ENCODE measurements at places on chromosomes 12 and 14.
A peak's percentile ranks its signal among the peaks of the same experiment; 100 is the strongest.

DNA sequence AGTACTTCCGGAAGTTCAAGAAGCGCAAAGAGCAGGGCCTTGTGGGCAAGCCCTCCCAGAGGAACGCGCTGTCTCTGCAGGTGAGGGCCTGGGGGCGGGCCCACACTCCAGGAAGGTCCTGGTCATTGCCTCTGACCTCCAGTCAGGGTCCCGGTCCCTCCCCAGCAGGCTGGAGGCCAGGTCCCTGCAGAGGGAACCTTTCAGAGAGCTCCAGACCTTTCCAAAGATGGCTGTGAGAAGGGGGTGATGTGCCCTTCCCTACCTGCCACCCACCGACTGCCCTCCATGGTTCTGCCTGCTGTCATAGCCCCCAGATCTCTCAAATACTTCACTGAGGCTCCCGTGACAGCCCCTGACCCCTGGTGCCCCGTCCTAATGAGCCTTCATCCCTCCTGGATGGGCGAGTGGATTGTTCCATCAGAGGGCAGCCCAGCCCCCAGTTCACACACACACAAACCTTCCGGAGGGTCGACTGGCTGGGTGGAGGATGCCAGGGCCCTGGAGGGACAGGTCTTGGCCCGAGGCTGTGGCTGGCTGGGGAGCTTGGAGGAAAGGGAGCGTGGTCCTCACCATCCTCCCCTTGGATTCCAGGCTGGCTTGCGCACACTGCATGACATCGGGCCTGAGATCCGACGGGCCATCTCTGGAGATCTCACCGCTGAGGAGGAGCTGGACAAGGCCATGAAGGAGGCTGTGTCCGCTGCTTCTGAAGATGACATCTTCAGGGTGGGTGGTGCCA, 117.5 kb upstream of the FKBP4 start:
- no peak for DNase-seq

DNA sequence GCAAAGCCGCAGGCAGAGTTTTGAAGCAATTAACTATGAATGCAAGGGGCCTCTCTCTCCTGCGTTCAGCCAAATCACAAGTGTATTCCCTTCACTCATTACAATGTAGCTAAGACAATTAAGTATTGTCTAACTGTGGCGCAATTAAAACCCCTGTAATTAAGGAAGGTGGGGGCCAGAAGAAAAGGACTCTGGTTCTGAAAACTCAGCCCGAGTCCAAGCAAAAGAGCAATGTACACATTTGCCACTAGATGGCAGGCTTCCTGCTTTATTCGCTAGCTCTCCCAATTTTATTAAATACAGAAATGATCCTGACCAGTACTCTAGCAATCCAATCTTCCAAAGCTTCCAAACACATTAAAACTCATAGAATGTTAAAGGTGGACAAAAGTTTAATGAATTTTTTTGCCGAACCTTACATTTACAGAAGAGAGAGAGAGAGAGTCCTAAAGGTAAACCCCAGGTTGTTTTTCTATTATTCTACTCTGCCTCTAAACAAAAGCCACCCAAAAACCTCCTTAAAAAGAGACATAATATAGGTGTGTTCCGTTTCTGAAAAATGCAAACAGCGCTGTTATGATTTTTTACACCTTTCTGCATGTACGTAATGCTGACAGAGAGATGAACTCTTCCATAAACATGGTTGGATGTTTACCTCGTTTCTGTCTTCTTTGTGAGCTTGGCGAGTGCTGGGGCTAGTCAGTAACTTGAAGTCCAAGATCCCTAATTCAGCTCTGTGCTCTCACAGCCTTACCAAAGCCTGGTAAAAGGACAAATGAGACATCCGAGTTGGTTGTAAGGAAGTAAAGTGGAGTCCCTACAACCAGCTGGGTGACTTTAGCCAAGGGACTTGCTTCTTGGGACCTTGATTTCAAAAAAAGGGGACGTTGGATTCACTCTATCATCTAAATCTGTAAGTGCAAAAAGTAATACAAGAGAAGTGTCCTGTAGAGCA, 50.9 kb upstream of the VASH1 start:
- DNase-seq, result peak; percentile 13

- no peak for DNase-seq
Observed at GRCh38 chr12:71159878-71160277, 2.1 kb upstream of the TSPAN8 start.

DNA sequence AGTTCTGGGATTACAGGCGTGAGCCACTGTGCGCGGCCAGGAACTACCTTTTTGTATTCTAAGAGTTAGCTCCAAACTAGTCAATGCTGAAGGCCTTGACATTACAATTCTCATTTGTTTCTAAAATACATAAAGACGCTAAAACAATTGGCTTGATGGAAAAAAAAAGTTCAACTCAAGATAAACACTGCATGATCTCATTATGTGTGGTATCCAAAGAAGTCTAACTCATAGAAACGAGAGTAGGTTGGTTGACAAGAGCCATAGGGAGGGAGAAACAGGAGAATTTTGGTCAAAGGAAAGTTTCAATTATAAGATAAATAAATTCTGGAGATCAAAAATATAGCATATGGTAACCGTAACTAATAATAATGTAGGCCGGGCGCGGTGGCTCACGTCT, 20.0 kb upstream of the RNF34 start:
- no peak for DNase-seq

DNA sequence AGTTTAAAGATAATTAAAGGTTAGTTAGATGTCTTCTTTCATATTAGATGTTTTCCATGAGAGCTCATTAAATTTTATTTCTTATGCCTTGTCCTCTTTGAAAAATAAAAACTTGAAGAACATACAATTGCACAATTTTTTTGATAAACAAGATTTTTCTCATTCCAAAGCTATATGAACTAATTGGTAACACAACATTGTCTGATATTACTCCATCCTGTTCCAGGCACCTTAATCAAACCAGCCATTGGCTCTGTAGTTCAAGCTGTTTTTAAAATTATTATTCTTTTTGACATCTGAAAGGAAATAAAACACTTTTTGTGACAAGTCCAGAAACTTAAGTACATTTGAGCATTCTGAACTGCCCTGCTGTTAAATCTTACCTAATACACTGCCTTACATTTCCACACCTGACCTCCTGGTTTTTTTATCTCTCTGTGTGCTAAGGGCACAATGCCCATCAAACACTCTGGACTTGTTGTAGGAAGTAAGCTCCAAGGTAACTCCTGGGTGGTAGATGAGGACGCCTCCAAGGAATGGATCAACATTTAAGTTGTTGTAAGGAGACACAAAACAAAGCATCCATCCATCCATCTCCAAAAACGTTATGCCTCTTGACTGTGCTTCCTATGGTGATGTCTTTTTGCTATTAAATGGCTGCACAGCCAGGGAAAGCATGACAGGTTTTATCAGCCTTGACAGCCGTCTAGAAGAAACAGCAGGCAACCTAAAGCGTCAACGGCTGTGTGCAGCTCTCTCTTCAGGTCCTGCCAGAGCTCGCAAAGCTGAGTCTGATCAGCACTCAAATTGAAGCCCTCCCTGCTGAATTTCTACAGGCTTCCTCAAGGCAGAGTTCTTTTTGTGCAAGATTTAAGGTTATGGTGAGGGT, 449.9 kb upstream of the FLRT2 start:
- no peak for DNase-seq

DNA sequence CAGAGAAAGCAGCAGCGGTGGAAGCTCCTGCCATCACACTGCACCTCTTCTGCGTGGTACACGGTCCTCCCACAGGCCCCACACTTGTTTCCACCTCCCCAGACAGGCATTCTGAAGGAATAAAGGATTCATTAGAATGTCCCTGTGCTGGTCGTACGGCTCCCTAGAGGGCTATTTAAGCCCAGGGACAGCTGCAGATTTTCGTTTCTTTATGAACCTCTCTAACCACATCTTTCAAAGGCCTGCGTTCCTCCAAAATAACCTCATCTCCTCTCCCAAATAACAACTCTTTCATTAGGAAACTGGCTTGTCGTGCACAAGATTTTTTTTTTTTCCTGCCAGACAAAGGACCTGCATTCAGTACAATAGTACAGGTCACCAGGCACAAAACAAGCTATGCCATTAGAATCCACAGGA, 12.7 kb downstream of the CSRP2 start:
- DNase-seq, result peak; percentile 93

GRCh38 chr14:32913725-32914124, 25.0 kb upstream of the NPAS3 start:
- no peak for DNase-seq

- DNase-seq, result no peak
Observed at GRCh38 chr12:104219361-104219892, 3.8 kb downstream of the TXNRD1 start.

DNA sequence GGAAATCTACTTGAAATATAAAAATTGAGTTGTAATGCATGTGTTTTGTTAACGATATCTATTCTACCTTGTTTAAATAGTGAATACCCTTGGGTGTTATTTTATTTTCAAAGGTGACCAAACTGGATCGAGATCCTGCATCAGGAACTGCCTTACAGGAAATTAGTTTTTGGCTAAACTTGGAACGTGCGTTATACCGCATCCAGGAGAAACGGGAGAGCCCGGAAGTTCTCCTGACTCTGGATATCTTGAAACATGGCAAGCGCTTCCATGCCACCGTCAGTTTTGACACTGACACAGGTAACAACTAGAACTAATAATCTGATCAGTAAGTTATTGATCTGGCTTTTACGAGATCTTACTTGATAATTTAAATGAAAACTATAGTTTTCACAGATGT, 15.9 kb downstream of the DYNC1H1 start:
- DNase-seq, result no peak

DNA sequence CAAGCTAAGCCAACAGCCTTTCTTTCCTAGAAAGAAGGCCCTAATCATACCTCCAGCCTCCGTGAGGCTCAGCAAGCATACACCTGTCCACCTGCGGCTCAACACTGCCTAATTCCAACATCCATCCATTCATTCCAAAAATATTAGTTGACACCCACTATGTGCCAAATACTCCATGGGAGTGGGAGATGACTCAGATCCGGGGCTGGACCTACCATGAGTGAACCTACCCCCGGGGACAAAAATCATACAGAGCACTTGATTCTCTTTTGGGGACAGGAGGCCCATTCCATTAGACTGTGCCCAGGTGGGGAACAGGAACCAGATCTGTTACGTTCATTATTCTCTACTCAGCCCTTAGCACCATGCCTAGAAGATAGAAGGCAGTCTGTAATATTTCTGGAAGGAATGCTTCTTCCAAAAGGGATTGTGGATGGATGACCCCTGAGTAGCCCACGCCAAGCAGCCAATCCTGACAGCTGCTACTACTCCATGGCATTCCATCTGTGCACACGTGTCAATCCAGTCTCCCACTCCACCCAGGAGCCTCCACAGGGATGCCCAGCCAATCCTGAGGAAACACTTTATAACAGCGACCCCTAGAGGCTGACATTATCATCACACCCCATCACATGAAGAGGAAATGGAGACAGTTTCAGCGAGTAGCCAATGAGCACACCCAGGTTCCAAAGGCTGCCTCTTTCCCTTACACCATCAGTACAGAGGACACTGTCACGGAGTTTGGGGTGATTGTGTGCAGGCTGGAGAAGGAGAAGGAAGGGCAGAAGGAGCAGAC, 170.7 kb downstream of the ESRRB start:
- DNase-seq, result peak; percentile 80

DNA sequence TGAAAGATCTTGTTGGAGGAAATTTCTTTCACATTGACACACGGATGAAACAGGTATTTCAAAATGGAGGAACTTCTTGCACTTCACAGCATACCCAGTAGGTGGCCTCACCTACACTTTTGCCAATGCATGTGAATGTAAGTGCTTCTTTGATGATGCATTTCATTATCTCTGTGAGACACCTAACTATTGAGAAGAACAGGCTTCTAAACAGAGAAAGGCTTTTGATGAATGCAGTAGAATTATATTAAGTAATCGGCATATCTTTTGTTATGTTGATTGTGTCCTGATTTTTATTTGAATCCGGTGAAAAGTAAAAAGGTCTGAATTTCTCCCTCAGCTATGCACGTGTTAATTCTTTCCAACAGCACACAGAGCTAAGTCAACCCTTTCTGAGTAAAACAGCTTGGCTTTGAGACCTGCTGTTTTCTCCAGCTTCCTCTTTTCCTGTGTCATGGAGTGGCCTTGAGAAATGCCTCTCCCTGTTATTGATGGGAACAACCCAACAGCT, 399.0 kb downstream of the NAV3 start:
- peak; percentile 55 for DNase-seq

GRCh38 chr14:89673512-89674225, 256.6 kb upstream of the FOXN3 start:
- DNase-seq, result no peak

DNA sequence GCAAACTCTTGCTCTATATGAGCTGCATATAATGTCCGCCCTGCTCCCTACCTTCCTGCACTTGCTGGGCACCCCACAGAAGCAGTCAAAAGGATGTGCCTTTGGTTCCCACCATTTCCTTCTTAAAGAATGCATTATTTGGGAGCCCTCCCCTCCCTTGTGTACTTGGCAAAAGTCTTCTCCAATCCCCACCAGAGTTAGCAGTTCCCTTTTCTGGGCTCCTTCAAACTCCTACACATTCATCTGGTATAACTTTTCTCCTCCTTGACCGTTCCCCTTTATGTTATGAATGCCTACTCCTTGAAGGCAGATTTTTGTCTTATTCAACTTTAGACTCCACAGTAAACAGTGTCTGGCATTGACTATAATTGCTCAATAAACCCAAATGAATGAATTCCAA, 27.8 kb downstream of the AREL1 start:
- no peak for DNase-seq

- no peak for DNase-seq
Observed at GRCh38 chr14:71524320-71524982, 407.8 kb upstream of the RGS6 start.

DNA sequence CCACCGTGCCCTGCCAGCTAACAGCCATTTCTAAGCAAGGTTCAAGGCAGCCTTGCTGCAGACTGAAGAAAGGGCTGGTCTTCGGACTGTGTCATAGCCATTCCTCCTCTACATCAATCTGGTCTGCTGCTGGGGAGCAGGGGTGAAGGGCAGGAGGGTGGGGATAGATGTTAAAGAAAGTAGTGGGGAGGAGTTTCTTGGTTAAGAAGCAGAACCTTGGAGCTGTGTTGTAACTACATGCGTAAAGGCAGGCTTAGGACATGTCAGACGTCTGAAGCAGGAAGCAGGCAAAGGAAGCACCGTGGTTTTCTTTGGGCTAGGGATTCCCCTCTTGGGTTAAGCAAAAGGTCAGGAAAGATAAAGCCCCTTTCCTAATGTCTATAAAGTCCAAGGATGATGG, 18.1 kb upstream of the NEK9 start:
- no peak for DNase-seq

GRCh38 chr12:30003321-30003720, 219.6 kb upstream of the TMTC1 start:
- no peak for DNase-seq

Data from SJCRH30 (cell line).